ENCODE measurements at places on chromosomes 2 and 18. TPM values are rescaled to one million over a fixed set of nuclear protein-coding genes. Genes with fewer than 3 reads are reported as not detected.

ABCG5 gene
- total RNA-seq: not detected

PLGLB1 gene
- 4.5 TPM for total RNA-seq

TMEM247 gene
- total RNA-seq: not detected

CCDC121 gene
- 1.2 TPM for total RNA-seq

ABCB11 gene
- total RNA-seq: 0.37 TPM

CRYGD gene
- not detected for total RNA-seq

SGPP2 gene
- 15.3 TPM for total RNA-seq

MFSD6 gene
- total RNA-seq: 43.1 TPM

Data from omental fat pad (tissue), 4 donors.